ENCODE measurements at places on chromosomes 2 and 18. TPM values are rescaled to one million over a fixed set of nuclear protein-coding genes. Genes with fewer than 3 reads are reported as not detected.

The MCM6 gene
- total RNA-seq, result 229 TPM

The TXNDC2 gene
- total RNA-seq, result not detected

The ST8SIA3 gene
- not detected for total RNA-seq

The CAPN14 gene
- total RNA-seq, result 0.49 TPM

The CYTIP gene
- total RNA-seq, result 304 TPM

The NAPG gene
- total RNA-seq, result 28.8 TPM

The DQX1 gene
- total RNA-seq, result 0.27 TPM

The OXER1 gene
- 0.16 TPM for total RNA-seq

The IL36A gene
- total RNA-seq, result not detected

The ANKRD30BL gene
- total RNA-seq, result not detected

The SP140 gene
- total RNA-seq, result 46.8 TPM

The REG3G gene
- total RNA-seq, result not detected

The MTLN gene
- total RNA-seq, result 98.0 TPM

The ZNF396 gene
- 0.99 TPM for total RNA-seq

The IL37 gene
- total RNA-seq, result not detected

The KCNS3 gene
- total RNA-seq, result not detected

Measured in activated naive CD8-positive, alpha-beta T cell treated with anti-CD3 and anti-CD28 coated beads for 36 hours (primary cell).